ENCODE measurements at places on chromosomes 2 and 18. TPM values are rescaled to one million over a fixed set of nuclear protein-coding genes. Genes with fewer than 3 reads are reported as not detected.

FEV gene
- total RNA-seq: not detected

PLEKHA3 gene
- 18.2 TPM for total RNA-seq

GKN2 gene
- total RNA-seq: not detected

MAP3K19 gene
- total RNA-seq: not detected

TSGA10 gene
- 2.7 TPM for total RNA-seq

YPEL5 gene
- 45.6 TPM for total RNA-seq

KIDINS220 gene
- total RNA-seq: 72.3 TPM

DSC3 gene
- total RNA-seq: under 0.01 TPM

TEX261 gene
- total RNA-seq: 43.4 TPM

CXCR1 gene
- not detected for total RNA-seq

SERPINB7 gene
- not detected for total RNA-seq

TDRD15 gene
- under 0.01 TPM for total RNA-seq

SULT1C2 gene
- total RNA-seq: not detected

CTNNA2 gene
- total RNA-seq: not detected

C2orf15 gene
- not detected for total RNA-seq

EVX2 gene
- total RNA-seq: not detected

SCRN3 gene
- 29.8 TPM for total RNA-seq
